ENCODE measurements at places on chromosomes 4 and X. TPM values are rescaled to one million over a fixed set of nuclear protein-coding genes. Genes with fewer than 3 reads are reported as not detected.

Gene CXCL8
- total RNA-seq = 11.2 TPM

Gene MAGEA12
- total RNA-seq = 0.22 TPM

Gene INTU
- total RNA-seq = 1.5 TPM

Gene MCTS1
- total RNA-seq = 99.6 TPM

Gene HTT
- total RNA-seq = 16.5 TPM

Gene SHROOM4
- total RNA-seq = not detected

Gene DCAF12L2
- total RNA-seq = 0.05 TPM

Gene MAB21L2
- not detected for total RNA-seq

Gene NR3C2
- total RNA-seq = not detected

Gene ENPEP
- 0.05 TPM for total RNA-seq

Gene DIPK2B
- not detected for total RNA-seq

Gene FAM90A26
- total RNA-seq = not detected

Gene ZAR1
- not detected for total RNA-seq

Gene VSIG4
- not detected for total RNA-seq

Gene LUZP4
- not detected for total RNA-seq

Gene PABPC5
- 0.08 TPM for total RNA-seq

Gene FUNDC1
- 26.6 TPM for total RNA-seq

Gene TMEM187
- 7.2 TPM for total RNA-seq

Gene GPR143
- 0.21 TPM for total RNA-seq

Gene MSANTD1
- total RNA-seq = 0.08 TPM

Gene CT45A3
- total RNA-seq = 0.23 TPM

Data from A549 treated with GW870086 at 1 μM for 4 hours (cell line).